ENCODE measurements at places on chromosomes 3 and 15.

- DNase-seq, result peak; percentile 51
Observed at GRCh38 chr15:64911311-64912186, at the start of gene ANKDD1A. TSS of gene ANKDD1A (plus strand) at chr15:64911902. CDS start at chr15:64911931, 29 bp downstream.

GRCh38 chr3:12993517-12994356 lies 79.5 kb downstream of the IQSEC1 start:
- DNase-seq, result no peak

GRCh38 chr3:31550452-31551251 lies 17.9 kb downstream of the STT3B start:
- DNase-seq, result no peak

GRCh38 chr15:54803134-54803808 lies 393.5 kb downstream of the RSL24D1 start:
- DNase-seq, result peak; percentile 23
